ENCODE measurements at places on chromosomes 2 and 18. TPM values are rescaled to one million over a fixed set of nuclear protein-coding genes. Genes with fewer than 3 reads are reported as not detected.

The MROH2A gene
- not detected for total RNA-seq

The EPHA4 gene
- total RNA-seq, result 57.2 TPM

The ERICH2 gene
- 2.1 TPM for total RNA-seq

DNA sequence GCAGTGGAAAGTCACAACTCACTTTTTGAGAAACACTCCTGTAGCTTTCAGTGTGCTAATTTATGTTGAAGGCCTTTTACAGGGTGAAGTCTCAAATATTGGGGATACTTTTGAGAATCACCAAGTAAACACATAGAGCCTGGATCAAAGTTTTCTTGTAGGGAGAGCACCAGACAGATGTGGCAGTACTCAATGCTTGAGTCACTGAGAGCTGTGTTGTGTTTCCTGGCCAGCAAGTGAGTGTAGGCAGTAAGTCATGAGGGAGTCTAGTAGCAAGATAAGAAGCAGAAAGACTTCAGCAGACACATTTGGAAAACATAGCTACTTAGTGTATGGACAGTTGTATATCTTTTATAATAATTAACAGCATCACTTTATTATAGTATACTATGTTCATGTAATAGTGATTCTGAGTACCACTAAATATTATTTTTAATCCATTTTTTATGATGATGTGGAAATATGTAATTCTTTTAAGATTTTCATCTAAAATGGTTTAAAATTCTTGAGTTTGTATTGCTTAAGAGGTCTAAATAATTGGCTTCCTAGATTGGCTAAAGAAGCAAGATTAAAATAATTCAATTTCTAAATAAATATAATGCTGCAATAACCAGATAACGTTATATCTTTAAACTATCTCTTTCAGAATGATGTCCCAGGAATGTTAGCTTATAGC is 12.8 kb downstream of the PSMD1 start:
- DNase-seq, result no peak

GRCh38 chr2:228838819-228839218 is 432.3 kb downstream of the PID1 start:
- DNase-seq, result no peak

The SIX3 gene
- 0.86 TPM for total RNA-seq

DNA sequence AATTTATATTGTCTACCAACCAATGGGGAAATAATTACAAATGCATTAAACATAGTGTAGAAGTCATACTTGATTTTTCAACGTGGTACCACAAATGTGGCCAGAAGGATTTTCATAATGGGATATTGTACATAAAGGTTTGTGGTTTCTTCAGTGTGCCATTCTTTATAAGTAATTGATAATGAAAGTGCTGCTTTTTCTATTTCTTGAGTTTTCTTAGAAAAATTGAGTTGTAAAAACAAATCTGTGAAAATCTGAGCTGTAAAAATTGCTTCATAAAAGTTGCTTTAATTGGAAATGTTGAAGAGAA is 103.6 kb downstream of the KYNU start:
- no peak for DNase-seq

GRCh38 chr2:74095632-74096031 is 52.1 kb downstream of the BOLA3 start:
- no peak for DNase-seq

DNA sequence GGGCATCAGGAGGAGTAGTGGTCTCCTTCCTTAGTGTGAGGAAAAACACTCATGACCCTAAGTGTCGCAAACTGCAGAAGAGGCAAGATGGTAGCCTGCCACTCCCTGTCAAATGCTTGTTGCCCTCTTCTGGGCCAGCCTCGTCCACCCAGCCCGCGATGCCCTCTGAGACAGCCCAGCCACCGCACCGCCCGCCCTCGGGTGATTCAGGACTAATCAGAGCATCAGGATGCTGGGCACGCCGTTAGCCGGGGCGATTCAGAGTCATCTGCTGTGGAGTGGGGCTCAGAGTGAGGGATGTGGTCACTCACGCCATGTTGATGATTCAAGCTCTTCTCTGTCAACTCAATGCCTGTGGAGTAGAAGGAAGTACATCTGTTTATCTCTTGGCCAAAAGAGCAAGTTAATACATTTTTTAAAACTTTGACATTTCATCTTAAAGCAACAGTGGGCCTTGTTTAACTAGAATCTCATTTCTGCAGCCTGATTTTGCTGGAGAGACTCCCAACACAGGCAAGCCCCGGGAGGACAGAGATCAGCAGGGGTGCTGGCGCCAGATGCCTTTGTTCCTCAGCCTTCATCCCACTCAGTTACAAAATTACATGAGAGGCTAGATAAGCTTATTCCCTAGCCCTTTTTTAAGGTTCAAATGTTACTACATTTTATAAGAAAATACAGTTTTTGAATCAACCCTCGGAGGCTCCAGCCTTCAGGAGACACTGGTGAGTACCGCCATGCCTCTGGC is 79.0 kb downstream of the TMEM18 start:
- DNase-seq, result no peak

DNA sequence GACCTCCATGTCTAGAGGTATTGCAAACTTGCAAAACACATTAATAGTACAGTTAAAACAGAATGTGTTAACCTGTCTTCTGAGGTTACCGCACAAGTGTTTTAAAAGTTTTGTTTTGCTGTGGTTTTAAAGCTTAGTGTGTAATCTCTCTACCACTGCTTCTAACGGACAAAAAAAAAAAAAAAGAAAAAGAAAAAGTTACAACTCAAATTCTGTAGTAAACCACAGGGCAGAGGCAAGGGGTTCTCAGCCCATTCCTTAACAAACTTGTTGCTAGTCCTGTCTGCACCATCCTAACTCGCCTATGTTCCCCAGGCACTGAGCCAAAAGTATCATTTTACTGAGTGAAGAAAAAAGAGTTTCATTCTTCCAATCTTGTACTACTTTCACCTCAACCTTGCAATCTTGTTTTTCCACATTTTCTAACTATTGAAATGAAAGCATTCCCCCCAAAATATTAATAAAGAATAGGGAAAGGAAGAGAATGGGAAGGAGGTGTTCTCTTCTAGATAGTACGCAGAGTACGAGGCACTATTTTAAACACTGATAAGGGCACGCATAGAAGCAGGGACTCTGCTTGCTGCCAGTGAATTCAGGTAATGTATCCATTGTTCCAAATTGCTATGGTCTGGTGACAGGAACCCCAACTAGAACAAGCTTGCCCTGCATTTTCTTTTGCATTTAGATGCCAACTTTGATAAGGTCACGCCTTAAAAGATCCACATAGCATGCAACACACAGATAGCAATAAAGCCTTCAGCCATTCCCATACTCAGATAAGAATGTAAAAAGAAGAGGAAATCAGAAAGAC is 47.1 kb downstream of the IKZF2 start:
- DNase-seq, result no peak

Data from glutamatergic neuron (in vitro differentiated cells).